ENCODE measurements at places on chromosomes 6 and 20. TPM values are rescaled to one million over a fixed set of nuclear protein-coding genes. Genes with fewer than 3 reads are reported as not detected.

DNA sequence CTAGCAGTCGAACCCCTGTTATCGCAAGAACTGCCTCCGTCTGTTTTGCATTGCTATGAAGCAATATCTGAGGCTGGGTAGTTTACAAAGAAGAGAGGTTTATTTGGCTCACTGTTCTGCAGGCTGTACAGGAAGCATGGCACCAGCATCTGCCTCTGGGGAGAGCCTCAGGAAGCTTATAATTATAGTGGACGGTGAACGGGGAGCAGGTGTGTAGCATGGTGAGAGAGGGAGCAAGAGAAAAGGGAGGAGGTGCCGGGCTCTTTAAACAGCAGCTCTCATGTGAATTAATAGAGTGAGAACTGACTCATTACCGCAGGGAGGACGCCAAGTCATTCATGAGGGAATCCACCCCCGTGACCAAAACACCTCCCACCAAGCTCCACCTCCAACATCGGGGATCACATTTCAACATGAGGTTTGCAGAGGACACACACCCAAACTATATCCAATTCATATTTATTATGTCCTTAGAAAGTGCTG lies 172.6 kb upstream of the KCNG1 start:
- DNase-seq = no peak

The HLA-DRB5 gene
- 54.5 TPM for polyA plus RNA-seq

DNA sequence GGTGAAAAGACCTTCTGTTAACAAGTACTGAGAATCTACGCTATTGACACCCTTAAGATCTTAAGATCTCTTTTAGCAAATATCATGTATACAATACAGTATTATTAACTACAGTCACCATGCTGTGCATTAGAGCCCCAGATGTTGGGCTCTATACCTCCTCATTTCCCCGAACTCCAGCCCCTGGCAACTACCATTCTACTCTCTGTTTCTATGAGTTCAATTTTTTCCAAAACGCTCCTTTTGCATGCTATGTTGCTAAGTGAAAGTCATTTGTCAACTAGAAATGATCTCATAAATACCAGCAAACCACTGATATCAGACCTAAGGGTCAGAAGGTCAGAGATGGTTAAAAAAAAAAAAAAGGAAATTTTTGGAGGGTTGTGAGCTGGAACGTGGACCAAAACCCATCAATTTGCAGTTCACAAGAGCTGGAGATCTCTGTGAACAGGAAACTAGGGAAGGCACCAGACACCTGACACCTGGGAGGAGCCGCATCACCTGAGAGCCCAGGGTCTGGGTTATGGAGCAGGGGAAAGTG lies 122.0 kb upstream of the KCNK16 start:
- no peak for DNase-seq

DNA sequence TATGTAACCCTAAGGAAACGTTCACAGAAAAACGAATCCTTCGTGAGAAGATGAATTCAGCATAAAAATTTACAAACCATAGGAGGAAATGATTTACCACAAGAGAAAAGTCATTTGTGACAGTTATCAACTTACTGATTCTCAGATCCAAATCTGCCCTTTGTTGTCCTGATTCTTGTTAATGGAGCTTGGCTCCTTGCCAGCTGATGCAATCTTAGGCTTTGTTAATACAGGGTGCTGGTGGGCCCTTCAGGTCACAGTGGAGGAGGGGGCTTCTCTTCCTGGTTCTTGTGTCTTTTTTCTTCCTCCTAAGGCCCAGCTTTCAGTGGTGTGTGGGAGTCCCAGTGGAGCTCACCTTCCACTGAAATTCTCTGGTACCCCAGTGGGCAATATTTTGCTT lies 108.4 kb upstream of the MAP3K7 start:
- DNase-seq = no peak

The CFB gene
- 5.0 TPM for polyA plus RNA-seq

The INSM1 gene
- polyA plus RNA-seq = not detected

GRCh38 chr6:14598017-14598864 lies 480.7 kb downstream of the CD83 start:
- no peak for DNase-seq

GRCh38 chr20:21681234-21681921 lies 24.1 kb upstream of the PAX1 start:
- DNase-seq = no peak

- no peak for DNase-seq
Measured at GRCh38 chr6:5552243-5552642, 290.9 kb downstream of the FARS2 start.

DNA sequence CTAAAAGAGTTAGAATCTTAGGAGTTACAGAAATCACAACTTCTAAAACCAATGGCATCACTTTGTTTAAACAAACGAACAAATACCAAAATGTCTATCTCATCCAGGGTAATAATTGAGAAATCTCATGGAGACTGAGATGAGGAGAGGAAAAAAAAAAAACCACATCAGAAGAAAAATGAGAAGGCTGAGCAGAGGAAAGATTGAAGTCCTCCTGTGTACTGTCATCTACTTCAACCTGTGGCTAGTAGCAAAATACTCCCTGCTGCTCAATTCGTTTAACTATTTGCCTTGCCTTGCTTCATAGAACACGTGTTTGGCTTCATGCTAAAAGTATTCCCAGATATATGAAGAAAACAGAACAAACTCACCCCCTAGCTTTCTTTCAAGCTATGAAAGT lies 143.7 kb downstream of the PDE10A start:
- no peak for DNase-seq

DNA sequence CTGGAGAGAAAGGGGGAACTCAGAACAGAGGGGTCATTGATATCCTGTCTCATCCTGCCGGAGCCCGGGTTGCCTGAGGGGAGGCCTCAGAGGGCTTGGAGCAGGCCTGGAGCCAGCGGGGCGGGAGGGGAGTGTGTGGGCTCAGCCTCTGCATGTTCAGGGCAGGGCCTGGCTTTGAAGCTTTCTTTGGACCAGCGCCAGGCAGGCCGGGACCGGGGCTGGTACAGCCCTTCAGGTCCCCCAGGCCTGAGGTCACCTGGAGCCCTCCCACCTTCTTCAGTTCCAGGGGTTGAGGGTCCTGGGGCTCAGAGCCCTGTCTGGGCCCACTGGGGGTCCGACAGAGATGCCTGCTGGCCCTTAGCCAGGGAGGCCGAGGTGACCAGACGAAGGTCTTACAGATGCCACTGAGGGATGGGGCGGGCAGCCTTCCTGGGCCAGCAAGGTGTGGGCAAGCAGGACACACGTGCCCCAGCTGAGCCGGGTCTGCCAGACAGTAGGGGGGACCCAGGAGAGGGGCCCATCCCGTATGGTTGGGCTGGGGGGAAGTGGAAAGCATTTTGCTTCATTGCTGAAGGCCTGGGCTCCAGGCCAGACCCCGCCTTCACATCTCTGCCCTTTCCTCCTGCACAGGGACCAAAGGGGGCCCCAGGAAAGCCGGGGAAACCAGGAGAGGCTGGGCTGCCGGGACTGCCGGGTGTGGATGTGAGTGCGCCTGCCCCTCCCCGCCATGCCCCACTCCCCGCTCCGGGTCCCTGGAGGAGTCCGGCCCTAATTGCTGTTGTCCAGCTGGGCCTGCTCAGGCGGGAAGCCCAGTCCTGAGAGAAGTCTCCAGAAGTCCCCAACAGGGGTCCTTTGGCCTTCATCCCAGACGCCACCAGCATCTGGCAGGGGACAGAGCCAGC lies 2.0 kb downstream of the COL9A3 start:
- no peak for DNase-seq

The EXOC2 gene
- 24.3 TPM for polyA plus RNA-seq

Data from right renal cortex interstitium (tissue), 3 donors.